ENCODE measurements at places on chromosomes 4 and X.

- no peak for DNase-seq
Measured at GRCh38 chrX:69162361-69162865, 2.8 kb downstream of the PJA1 start.

DNA sequence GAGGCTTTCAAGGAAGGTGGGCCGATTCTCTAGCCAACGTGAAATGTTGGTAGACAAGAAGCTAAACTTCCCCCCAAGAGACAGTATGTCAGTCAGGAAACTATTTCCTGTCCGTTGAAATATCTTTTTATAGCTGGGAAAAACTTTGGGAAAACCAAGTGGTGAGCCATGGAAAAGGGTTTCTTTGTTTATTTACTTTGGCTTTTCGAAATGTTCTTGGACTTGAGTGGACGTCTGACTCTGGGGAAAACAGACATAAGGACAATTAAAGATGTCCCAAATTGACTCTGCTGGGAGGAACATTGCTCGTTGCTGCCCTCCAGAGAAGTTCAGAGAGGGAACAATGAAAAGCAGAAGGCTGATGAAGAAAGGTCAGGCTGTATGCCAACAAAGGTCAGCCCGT is 295.4 kb downstream of the RAPGEF2 start:
- peak; percentile 98 for DNase-seq

GRCh38 chr4:26842911-26843310 is 17.7 kb upstream of the STIM2 start:
- no peak for DNase-seq

DNA sequence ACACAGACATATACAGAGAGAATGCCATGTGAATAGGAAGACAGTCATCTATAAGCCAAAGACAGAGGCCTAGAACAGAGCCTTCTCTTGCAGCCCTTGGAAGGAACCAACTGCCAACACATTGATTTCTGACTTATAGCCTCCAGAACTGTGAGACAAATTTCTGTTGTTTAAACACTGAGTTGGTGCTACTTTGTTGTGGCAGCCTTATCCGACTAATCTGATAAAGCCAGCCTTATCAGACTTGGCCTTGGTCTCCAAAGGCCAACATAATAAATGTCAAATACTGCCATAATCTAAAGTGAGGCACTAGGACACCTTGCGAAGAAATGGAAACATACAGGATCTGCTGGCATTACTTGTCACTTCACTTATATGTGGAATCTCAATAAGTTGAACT is 24.3 kb upstream of the PRDX4 start:
- DNase-seq: no peak

- DNase-seq: peak; percentile 31
Measured at GRCh38 chrX:11756354-11757318, 1.4 kb upstream of the MSL3 start.

- peak; percentile 70 for DNase-seq
Measured at GRCh38 chrX:1222531-1223241, 10.2 kb upstream of the CRLF2 start.

DNA sequence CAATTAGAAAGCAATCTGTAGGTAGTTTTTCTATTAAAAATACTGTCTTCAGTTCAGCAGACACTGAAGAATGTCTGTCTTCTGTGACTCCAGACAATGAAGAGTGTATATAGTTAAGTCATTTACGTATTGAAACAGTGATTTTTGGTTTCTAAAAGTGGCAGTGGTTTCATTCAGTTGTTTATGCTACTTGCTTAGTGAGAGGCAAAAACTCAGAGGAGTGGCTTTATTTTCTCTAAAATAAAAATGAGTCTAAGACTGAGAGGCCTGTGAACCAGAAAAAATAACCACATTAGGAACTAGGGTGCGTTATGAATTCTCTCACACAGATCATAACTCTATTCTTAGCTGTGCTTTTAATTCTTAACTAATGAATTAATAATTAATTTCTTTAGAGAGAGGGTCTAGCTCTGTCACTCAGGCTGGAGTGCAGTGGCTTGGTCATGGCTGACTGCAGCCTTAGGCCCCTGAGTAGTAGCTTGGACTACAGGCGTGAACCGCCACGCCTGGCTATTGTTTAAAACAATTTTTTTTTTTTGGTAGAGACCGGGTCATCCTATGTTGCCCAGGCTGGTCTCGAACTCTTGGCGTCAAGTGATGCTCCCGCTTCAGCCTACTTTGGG is 31.4 kb downstream of the FREM3 start:
- DNase-seq: no peak

DNA sequence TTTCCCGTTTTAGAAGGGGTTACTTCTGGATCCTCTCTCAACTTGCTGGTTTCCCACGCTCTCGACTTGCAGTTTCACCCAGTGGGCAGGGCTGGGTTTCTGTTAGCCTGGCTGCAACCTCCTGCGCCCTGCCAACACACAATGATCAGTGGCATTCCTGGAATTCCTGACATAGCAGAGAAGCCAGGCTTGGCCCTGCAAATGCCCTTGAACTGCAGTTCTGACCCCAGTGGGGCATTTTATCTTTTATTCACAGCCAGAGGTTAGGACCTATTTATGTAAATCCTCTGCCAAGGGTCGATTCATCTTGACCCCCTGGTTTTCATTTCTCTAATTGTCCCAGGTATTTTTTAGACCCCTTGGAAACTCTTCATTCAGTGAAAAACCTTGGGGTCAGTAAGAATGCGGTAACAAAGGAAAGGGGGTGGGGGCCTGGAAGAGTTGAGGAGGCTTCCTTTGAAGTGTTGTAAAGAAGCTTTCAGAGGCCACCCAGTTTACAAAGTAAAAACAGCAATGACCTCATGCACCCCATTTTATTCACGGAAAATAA is 217.6 kb downstream of the ZNF674 start:
- peak; percentile 53 for DNase-seq

DNA sequence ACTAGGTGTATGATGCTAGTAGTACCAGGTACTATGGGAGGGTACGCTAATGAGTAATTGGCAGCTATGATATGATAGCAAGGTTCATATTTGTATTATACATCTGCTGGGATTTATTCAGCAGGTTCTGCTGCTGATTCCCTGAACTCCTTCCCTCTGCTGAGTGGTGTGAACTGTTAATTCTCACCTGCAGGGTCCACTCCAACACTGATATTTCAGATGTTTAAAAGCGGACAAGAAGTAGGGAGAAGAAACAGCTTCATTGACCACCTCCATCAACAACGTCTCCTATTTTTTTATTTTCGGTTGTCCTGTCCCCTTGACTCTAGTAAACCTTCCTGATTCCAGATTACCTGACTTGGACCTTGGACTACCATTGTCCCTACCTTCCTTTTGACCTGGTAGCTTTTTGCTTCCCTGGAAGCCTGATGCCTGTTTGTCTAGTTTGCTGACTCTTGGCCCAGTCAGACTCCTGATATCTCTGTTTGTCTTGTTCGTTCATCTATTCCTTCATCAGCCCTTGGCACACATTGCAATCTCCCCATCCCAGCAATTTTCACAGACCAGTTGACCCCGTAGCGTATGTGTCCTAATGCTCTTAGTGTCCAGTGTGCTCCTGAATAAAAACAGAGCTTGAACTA is 34.0 kb upstream of the RNF128 start:
- no peak for DNase-seq

DNA sequence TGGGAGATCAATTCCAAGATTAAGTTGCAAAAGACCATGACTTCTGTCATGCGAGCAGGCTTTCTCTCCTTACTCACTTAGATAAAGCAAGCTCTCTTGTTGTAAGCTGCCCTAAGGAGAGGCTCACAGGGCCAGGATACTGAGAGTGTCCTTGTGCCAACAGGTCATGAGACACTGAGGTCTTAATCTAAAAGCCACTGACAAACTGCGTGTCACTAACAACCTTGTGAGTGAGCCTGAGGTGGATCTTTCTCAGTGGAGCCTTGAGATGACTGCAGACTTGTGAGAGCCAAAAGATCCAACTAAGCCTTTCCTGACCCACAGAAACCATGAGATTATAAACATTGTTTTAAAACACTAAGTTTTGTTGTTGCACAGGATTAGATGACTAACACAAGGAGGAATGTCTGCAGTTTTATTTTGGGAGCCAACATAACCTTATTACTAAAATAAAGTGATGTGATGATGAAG is 170.5 kb downstream of the SLC39A8 start:
- peak; percentile 75 for DNase-seq

DNA sequence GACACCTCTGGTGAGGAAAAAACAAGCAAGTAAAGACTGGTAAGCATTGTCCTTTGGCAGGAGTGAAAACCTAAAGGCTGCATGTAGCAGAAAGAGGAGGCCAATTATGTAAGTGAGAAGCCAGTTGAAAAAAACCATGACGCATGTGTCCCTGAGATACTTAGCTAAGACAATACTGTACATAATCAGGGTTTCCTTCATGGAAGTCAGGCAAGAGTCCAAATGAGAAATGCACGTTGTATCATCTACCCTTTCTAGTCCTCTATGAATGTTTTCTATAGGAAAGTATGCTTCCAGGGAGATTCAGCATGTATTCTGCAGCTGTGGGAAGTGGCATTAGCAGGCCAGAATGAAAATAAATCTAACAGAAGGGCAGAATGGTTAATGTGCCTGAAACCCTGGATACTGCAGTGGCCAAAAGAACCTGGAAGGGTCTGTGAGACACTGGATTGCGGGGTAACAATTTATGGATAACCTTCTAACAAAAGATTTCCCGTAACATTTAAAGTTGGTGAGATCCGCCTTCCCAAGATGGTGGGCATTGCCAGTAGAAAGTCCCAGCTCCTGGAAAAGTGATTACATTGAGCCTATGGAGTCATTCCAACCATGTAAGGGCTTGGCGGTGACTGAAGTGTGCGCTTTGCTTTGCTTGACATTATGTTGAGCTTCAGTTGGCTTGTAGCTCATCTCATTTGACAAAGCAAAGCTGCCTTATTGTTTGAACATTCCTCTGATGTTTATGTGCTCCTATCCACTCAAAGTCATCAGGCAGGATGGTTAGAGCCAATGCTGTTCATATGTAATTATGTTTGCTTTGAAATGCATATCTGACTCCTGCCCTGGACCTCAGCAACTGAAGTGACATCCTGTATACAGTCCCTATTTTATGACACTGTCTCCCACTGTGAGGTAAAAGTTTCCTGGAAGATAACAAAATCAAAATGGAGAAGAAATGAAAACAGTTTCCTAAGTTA is 200.4 kb downstream of the ARHGAP24 start:
- DNase-seq: no peak

Data from EH (cell line).